ENCODE measurements at places on chromosomes 7 and 10.
A peak's percentile ranks its signal among the peaks of the same experiment; 100 is the strongest.

GRCh38 chr7:46812101-46812675, 769.7 kb downstream of the TNS3 start:
- no peak for DNase-seq

GRCh38 chr7:95886501-95887090, 114.2 kb downstream of the DYNC1I1 start:
- DNase-seq, result no peak

DNA sequence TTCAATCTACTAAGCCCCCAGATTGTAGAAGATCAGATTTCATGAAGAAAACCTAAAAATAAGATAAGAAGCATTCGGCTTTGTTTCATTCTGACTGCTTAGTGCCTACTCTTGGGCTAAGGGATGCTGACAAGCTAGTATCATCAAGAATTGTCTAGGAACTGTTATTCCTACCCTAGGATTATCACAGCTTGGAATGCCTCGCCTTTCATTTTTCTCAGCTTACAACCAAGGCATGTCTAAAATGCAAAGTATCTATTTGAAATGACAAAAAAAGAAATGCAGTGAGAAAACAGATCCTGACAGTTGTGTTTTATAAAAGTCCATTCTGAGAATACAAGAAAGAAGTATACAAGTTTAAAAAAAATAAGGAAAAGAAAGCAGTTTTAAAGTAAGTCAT, 441.0 kb downstream of the KCNMA1 start:
- no peak for DNase-seq

DNA sequence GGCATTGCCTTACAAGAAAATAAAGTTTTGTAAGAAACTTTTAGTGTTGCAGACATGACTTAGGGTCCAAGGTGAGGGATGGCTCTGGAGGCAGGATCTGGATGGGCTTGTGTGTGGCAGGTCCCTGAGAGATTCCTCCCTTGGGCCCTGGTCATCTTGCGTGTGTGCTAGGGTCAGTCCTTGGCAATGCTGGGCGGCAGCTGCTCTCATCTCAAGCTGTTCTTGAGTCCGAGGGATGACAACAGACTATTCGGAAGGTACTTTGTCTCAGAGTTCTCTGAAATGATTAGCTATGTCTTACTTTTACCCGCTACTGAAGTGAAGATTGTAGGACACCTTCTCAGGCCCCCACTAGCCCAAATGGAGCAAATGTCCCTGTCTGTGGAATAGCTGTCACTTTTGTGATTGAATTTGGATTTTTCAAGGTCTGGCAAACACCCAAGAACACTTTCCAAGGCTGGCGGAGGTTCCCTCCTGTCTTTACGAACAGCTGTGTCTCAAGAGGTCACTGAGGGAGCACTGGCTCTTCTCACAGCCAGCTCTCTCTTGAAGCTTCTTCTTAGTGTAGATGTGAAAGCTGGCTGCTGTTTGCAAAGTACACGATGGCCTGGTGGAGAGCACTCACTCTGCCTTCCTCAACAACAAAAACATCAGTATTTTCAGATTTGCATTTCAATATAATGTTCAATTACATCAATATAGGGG, 253.6 kb downstream of the STK31 start:
- no peak for DNase-seq

- DNase-seq, result no peak
These were observed 404.9 kb downstream of the GLRX3 start for GRCh38 chr10:130541090-130541489.

DNA sequence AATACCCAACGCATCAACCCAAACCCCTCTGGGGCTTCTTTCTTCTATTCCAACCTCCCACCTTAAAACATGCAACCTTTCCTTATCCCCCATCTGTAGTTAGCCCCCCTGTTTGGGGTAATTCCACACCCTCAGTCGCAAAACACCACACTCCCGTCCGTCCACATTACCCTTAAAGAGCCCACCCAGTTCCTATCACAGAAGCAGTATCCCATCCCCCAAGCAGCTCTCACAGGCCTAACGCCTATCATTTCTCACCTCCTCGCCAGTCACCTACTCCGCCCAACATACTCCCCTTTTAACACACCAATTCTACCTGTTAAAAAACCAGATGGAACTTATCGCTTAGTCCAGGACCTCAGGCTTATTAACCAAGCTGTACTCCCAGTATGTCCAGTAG, 63.7 kb downstream of the LRRC17 start:
- DNase-seq, result no peak

- no peak for DNase-seq
These were observed 183.4 kb downstream of the ADARB2 start for GRCh38 chr10:1553951-1554350.

GRCh38 chr7:485188-486081, 34.2 kb downstream of the PDGFA start:
- no peak for DNase-seq

- no peak for DNase-seq
These were observed 34.1 kb upstream of the RTKN2 start for GRCh38 chr10:62302760-62303159.

- no peak for DNase-seq
These were observed 115.8 kb upstream of the VSTM2A start for GRCh38 chr7:54426406-54426805.

GRCh38 chr10:14389981-14390590, 59.4 kb upstream of the FRMD4A start:
- DNase-seq, result no peak

GRCh38 chr10:34384372-34384771, 430.7 kb downstream of the PARD3 start:
- no peak for DNase-seq

GRCh38 chr7:49926720-49927119, 153.3 kb downstream of the VWC2 start:
- no peak for DNase-seq

GRCh38 chr7:157829491-157829890, 492.7 kb downstream of the DNAJB6 start:
- DNase-seq, result no peak

DNA sequence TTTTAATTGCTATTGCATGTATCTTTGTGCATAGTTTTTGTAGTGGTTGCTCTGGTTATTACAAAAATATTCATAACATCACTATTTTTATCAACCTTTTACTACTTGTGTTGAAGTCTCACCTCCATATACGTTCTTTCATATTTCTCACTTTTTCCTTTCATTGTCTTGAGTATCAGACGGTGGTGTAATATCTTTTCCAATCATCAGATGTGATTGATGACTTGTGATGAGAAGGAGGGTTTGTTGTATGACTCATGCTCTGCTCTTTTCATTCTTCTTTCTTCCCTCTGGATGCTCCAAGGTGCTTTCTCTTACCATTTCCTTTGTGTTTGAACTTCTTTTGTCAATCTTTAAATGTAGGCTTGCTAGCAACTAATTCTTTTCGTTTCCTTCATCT, 310.2 kb downstream of the TNS3 start:
- no peak for DNase-seq

- DNase-seq, result no peak
These were observed 23.0 kb upstream of the KLF6 start for GRCh38 chr10:3807928-3808496.

DNA sequence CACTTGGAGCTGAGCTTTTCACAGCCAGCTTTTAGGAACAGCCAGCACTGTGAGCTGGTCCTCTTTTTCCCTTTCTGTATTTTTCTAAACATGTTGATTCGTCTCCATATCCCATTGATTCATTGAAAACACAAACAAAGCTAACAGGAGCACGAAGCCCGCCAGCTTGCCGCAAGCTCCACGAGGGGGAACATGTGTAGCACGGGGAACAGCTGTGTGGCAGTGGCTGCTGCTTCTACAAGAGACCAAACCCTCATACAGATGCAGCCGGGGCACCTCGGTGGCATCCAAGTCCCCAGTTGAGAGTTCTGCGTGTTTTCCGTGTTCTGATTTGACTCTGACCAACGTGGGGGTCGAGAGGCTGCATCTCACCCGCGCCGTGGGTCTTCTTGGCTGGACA, 80.8 kb upstream of the SH2B2 start:
- DNase-seq, result no peak

- DNase-seq, result no peak
These were observed 79.5 kb downstream of the ITIH5 start for GRCh38 chr10:7587168-7587864.

DNA sequence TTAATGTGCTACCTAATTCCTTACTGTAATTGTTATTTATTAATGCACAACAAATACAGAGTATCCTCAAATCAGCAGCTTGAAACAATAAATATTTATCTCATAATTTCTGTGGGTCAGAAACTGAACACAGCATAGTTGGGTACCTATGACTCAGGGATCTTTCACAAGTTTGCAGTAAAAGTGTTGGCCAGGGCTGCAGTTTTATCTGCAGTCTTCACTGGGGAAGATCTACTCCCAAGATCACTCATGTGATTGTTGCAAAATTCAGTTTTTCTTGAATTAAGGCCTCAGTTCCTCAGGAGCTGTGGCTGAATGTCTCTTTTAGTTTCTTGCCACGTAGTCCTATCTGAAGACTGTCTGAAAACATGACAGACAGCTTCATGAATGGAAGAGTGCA, 237.8 kb downstream of the ZWINT start:
- DNase-seq, result no peak

DNA sequence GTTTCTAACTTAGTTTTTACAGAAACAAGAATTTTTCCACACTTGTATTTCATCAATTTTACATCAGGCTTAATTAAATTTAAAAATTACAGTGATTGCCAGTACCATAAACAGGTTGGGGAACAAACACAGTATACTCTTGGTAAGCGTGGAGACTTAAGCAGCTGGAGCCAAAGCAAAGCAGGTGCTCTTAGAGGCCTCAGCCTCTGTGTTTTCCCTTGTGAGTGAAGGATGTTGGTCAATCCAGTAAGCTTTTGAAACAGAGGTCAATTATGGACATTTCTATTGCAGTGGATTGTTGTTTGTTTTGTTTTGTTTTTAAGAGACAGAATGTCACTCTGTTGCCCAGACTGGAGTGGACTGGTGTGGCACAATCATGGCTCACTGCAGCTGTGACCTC, 100.6 kb upstream of the CELF2 start:
- DNase-seq, result no peak

- no peak for DNase-seq
These were observed 312.8 kb upstream of the NFE2L3 start for GRCh38 chr7:25839084-25839769.

DNA sequence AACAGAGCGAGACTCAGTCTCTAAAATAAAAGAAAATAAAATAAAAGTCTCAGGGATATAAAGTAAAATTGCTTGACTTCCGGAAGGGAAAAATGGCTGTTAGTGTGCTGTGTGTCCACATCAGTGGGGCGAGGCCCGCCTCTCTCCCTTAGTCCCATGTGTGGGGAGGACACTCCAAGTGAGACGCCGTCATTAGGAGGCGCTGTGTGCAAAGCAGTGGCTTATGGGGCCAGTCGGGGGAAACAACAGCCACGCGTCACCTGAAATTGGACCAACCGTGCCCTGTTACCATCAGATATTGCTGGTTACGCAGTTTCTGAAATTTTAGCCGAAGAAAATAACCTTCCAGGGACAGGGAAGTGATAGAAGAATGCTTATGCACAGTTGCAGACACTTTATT, 15.8 kb downstream of the SFXN4 start:
- DNase-seq, result no peak

GRCh38 chr10:7810443-7810842, 7.9 kb upstream of the TAF3 start:
- DNase-seq, result no peak

- no peak for DNase-seq
These were observed 339.5 kb upstream of the TPK1 start for GRCh38 chr7:145175366-145175765.

- DNase-seq, result no peak
These were observed 99.8 kb upstream of the KIF5B start for GRCh38 chr10:32156031-32156495.

- DNase-seq, result no peak
These were observed 177.6 kb downstream of the PRKAG2 start for GRCh38 chr7:151699147-151699927.

GRCh38 chr7:99500637-99501009, 542 bp upstream of the ZNF394 start:
- no peak for DNase-seq

DNA sequence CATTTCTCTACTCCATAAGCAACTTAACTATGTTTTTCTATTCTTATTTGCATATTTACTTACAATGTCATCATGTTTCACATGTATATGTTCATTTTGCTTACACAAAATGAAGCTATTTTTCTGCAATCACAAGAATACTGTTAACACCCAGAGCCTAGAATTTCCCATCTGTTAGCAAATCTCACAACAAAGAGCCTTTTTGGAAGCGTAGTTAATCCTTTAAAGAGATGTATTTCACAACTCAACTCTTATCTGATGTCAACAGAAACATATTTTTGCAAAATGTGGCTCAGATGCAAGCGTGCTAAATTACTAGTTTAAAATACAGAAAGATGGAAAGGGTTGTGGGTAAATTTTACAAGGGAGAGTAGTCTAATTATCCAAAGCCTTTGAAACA, 110.6 kb upstream of the COL1A2 start:
- DNase-seq, result no peak

- no peak for DNase-seq
These were observed 185.8 kb downstream of the SORCS1 start for GRCh38 chr10:106978756-106979155.

- peak; percentile 84 for DNase-seq
These were observed 7.5 kb upstream of the RBP3 start for GRCh38 chr10:47340608-47341170.

DNA sequence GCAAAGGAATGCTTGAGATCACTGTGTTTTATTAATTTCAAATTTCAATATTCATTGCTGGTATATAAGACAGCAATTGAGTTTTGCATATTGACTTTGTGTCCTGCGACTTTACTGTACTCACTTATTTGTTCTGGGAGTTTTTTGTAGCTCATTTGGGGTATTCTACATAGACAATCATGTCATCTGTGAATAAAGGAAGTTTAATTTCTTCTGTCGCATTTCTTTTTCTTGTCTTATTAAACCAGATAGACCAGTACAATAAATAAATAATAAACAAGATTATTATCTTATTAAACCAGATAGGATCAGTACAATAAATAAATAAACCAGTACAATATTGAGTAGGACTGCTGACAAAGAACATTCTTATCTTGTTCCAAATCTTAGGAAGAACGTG, 448.2 kb downstream of the RPS24 start:
- no peak for DNase-seq

- no peak for DNase-seq
These were observed 434.6 kb downstream of the PAXIP1 start for GRCh38 chr7:154568346-154568745.

GRCh38 chr7:47688311-47689100, 106.6 kb upstream of the TNS3 start:
- no peak for DNase-seq

DNA sequence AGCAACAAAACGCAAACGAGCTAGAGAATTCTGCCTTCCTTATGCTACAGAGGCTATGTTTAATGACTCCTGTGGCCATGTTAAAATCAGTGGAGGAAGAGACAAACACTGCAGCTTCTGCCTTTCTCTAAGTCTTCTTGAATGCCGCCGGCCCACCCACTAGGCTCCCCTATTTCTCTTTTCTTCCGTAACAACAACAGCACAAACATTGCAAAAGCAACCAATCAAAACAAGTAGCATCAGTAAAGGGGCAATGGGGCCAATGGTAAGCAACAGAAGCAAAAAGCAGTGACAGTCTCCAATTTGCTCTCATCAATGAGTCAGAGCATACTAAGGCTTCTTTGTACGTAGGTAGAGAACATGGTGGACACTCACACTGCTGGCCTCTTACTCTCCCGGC, 26.8 kb downstream of the DNAJC1 start:
- no peak for DNase-seq

GRCh38 chr7:11434366-11434765, 397.6 kb downstream of the THSD7A start:
- no peak for DNase-seq

GRCh38 chr7:140213684-140214074, 36.9 kb upstream of the KDM7A start:
- no peak for DNase-seq

Data from activated T-cell treated with anti-CD3 and anti-CD28 coated beads, Interleukin-2, amount 50 U/mL, for 24 hours (primary cell).